ENCODE measurements at places on chromosomes 2 and 18. TPM values are rescaled to one million over a fixed set of nuclear protein-coding genes. Genes with fewer than 3 reads are reported as not detected.

SERPINB11 gene
- not detected for total RNA-seq

CD226 gene
- under 0.01 TPM for total RNA-seq

TLX2 gene
- total RNA-seq = not detected

ASTL gene
- total RNA-seq = not detected

AMER3 gene
- not detected for total RNA-seq

TBR1 gene
- not detected for total RNA-seq

CDKL4 gene
- 0.71 TPM for total RNA-seq

SLC66A3 gene
- total RNA-seq = 67.5 TPM

RAB27B gene
- 34.6 TPM for total RNA-seq

VAMP8 gene
- not detected for total RNA-seq

AQP12A gene
- total RNA-seq = not detected

ANKAR gene
- 5.2 TPM for total RNA-seq

LCT gene
- not detected for total RNA-seq

ANKRD53 gene
- total RNA-seq = 3.2 TPM

SCN9A gene
- total RNA-seq = 15.2 TPM

SLC19A3 gene
- not detected for total RNA-seq

KCTD1 gene
- 15.0 TPM for total RNA-seq

CHAC2 gene
- 8.4 TPM for total RNA-seq

ATP6V1B1 gene
- under 0.01 TPM for total RNA-seq

C2orf72 gene
- not detected for total RNA-seq

CLEC4F gene
- total RNA-seq = not detected

MOGAT1 gene
- total RNA-seq = not detected

C1GALT1C1L gene
- 0.86 TPM for total RNA-seq

SPEG gene
- total RNA-seq = 17.4 TPM

LRP2 gene
- not detected for total RNA-seq

GCG gene
- total RNA-seq = not detected

CNGA3 gene
- total RNA-seq = not detected

SNTG2 gene
- not detected for total RNA-seq

CPSF3 gene
- total RNA-seq = 76.4 TPM

SNORC gene
- 0.18 TPM for total RNA-seq

CRYGC gene
- total RNA-seq = not detected
